Activated T-cell treated with anti-CD3 and anti-CD28 coated beads for 4 hours (primary cell): ENCODE measurements at places on chromosomes 4 and X.

DNA sequence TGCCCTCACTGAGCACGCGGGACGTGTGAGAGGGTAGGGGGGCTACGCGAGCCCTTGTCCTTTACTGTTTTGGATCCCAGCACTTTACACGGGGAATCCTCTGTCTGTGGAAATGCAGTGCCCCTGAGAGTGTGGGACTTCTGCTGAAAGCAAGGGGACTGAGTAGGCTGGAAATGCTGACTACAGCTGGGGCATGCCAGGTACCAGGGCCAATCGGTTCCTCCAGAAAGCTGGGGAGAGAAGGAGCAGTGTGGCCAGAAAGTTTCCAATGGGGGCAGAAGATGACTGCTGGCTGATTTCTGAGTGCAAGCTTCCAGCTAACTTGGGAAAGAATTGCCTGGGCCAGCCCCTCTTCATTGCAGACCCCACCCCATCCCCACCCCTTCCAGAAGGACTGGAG is 1.5 kb downstream of the NHSL2 start:
- no peak for DNase-seq

DNA sequence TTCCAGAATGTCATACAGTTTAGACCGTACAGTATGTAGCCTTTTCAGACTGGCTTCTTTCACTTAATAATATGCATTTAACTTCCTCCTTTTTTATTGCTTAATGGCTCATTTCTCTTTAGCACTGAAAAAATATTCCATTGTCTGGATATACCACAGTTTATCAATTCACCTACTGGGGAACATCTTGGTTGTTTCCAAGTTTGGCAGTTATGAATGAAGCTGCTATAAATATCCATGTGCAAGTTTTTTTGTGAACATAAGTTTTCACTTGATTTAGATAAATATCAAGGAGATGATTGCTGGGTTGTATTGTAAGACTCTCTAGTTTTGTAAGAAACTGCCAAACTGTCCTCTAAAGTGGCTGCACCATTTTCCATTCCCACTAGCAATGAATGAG is 375.5 kb downstream of the PCDH18 start:
- DNase-seq: no peak

- no peak for DNase-seq
These were observed 584.9 kb downstream of the KCNIP4 start for GRCh38 chr4:21363701-21364100.

GRCh38 chr4:184598753-184599491 is 50.3 kb downstream of the CASP3 start:
- DNase-seq: no peak

- peak; percentile 29 for DNase-seq
These were observed 276.6 kb downstream of the BCOR start for GRCh38 chrX:39820938-39821708.

- DNase-seq: no peak
These were observed 45.1 kb upstream of the CDX4 start for GRCh38 chrX:73401591-73402266.

- DNase-seq: no peak
These were observed 78.2 kb upstream of the TMEM150C start for GRCh38 chr4:82639971-82640370.

DNA sequence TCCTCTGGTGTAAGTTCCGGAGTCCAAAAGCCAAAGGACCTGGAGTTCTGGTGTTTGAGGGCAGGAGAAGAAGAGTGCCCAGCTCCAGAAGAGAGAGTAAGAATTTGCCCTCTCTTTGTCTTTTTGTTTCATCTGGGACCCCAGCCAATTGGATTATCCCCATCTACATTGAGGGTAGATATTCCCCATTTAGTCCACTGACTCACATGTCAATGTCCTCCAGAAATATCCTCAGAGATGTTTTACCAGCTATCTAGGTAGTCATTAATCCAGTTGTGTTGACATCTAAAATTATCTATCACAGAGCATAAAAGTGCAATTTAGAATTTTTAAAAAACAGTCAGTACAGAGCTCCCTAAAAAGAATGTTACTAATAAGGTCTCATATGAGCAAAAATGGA is 132.9 kb upstream of the TMEM47 start:
- no peak for DNase-seq

- DNase-seq: no peak
These were observed 48.3 kb downstream of the STBD1 start for GRCh38 chr4:76354517-76355473.

DNA sequence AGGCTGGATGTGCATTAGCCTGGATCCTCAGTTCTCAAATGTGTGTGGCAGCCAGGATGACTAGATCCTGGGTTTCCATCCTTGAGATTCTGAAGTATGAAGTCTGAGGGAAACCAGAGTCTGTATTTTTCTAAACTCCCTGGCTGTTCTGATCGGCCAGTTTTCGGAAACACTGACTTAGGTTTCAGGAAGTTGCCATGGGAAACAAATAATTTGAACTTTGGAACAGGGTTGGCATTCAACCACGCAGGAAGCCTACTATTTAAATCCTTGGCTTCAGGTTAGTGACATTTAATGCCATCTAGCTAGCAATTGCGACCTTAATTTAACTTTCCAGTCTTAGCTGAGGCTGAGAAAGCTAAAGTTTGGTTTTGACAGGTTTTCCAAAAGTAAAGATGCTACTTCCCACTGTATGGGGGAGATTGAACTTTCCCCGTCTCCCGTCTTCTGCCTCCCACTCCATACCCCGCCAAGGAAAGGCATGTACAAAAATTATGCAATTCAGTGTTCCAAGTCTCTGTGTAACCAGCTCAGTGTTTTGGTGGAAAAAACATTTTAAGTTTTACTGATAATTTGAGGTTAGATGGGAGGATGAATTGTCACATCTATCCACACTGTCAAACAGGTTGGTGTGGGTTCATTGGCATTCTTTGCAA is 67.6 kb downstream of the PDGFRA start:
- DNase-seq: no peak

GRCh38 chr4:82989575-82990429 is 20.8 kb downstream of the LIN54 start:
- DNase-seq: no peak
